SJSA1 (cell line): ENCODE measurements at places on chromosomes 11 and 22.

GRCh38 chr11:12459865-12460444, 82.6 kb downstream of the PARVA start:
- no peak for DNase-seq

GRCh38 chr22:23478175-23478574, 101.9 kb downstream of the IGLL1 start:
- DNase-seq = peak; percentile 22

DNA sequence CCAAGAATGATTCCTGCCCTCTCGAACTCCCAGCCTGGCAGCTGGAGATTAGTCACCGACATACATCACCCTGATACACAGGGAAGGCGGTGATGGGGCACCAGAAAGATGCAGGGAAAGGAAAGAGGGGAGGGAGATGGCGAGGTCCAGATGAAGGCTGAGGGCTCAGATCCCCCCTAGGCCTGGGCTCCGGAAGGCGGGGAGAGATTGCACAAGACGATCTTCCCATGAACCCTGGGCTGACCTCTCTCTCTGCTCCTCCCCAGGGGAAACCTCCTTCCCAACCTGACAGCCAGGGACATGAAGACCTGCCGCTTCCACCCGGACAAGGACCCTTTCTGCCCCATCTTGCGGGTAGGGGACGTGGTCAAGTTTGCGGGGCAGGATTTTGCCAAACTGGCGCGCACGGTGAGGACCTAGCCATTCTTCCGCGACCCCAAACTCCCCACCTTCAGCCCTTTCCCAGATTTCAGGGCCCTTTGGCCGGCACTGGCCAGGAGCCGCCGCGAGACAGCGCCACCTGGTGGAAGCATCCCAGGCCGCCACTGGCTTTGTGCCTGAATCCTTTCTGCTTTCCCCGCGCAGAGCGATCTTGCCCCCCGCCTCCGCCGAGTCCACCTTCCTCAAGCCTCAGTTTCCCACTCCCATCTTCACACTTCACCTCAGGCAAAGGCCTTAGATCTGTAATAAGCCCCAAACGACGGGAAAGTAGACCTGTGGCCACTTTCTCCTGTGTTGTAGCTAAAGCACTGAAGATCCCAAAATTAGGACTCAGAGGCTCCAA, 11.5 kb downstream of the P2RX3 start:
- DNase-seq = peak; percentile 36

DNA sequence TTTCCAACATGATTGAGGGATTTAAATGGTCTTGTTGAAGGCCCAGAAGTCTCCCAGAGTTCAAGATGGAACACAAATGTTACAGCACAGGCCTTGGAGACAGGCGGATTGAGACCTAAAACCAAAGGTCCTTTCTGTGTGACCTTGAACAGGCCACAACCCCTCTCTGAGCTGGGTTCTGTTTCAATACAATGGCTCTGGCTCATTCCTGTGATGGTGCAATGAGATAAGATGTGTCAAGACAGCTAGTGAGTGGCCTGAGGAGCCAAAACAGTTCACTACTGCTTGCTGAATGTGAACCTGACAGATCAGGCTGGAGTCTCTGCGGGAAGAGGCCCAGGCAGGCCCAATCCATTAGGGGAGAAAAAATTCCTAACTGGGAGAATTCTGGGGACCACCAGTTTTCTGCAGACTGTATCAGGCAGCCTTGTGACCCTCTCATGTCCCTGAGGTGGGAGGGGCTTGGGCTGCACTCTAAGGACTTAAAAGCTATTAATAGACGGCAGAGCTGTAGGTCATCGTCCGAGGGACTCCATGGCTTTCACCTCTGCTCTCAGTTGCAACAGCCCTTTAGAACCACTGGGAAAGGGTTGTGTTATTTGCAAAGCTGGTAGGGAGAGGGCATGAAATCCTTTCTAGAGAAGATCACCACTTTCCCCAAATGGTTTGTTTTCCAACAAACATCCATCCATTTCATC, 126.1 kb upstream of the TEAD1 start:
- no peak for DNase-seq

GRCh38 chr22:23742505-23743264, 8.2 kb downstream of the ZNF70 start:
- no peak for DNase-seq

- DNase-seq = no peak
Measured at GRCh38 chr11:125688632-125689031, 8.0 kb upstream of the ACRV1 start.

GRCh38 chr11:83441601-83442000, 155.4 kb upstream of the CCDC90B start:
- DNase-seq = no peak

- no peak for DNase-seq
Measured at GRCh38 chr11:2653198-2653551, 46.6 kb downstream of the KCNQ1OT1 start.

GRCh38 chr11:117511931-117512539, 184.4 kb downstream of the CEP164 start:
- no peak for DNase-seq

DNA sequence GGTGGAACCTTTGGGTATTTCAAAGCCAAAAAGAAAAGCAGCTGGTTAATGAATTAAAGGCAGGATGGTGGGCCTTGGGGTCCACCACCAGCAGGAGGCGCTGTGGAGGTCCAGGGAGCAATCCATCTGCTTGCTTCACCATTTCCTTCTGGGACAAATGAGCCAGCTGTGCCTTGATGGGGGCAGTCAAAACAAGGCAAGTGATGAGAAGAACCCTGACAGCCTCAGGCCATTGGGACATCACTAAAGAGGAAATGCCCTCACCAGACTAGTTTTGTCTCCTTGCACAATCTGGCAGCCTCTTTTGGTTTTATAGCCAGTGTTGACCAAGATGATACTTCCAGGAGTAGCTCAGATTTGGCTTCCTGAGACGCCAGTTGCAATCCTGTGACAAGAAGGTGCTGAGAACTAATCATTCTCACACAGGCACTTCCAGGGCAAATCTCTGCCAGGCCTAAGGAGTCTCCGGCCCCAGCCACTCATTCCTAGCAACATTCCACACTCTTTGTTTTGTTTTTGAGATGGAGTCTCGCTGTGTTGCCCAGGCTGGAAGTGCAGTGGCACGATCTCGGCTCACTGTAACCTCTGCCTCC, 38.2 kb upstream of the WEE1 start:
- no peak for DNase-seq

GRCh38 chr11:96203567-96204365, 139.2 kb downstream of the MAML2 start:
- DNase-seq = no peak

DNA sequence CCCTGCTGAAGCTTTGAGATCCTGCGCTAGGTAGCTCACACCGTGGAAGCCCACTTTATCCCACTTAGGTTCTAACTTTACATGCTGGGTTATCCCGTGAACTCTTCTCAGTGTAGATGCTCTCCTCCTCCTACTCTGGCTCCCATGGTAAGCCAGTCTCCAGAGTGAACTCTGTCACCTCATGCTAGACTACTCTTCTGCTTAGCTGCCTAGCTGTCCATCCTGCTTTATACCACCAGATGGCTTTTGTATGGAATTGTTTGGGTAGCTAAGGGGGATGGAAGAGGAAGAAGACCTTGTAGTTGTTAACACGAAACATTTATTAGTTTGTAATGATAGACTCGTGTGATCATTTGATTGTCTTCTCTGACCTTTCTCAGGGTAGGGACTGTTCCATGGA, 46.8 kb downstream of the EMSY start:
- no peak for DNase-seq

GRCh38 chr22:44025171-44026065, 1.3 kb downstream of the PARVB start:
- DNase-seq = no peak

DNA sequence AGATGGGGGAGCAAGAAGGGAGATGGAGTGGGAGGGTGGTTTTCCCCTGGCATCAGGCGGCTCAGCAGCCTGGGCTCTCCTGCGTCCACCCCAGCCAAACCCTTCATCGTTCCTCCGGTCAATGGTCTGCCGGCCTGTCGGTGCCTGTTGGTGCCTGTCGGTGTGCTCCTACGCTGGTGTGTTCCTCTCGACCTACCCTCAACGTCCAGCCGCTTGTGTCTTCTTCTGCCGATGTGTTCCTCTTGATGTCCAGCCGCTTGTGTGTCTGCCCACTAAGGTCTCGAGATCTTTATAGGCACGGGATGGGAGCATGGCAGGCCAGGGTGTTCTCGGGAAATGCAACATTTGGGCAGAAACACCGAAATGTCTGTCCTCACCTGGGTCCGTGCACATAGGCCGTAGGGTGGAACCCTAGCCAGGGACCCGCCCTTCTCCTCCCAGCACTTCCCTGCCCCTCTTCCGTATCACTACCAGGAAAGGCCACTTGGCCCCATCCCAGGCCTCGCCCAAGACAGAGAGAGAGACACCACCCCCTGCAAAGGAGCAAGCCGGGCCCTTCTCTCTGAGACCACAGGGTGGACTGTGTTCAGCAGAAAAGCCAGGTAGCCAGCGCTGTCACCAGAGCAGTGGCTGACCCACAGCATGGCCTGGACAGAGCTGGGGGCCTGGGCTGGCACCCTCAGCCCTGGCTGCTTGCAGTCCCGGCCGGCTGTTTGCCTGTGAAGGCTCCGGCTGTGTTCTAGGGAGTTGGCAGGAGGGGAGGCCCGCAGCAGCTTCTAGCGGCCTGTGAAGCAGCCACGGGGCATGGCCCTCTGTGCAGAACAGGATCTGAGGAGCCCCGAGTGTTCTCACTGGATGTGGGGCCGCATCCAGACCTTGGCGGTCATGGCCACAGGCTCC, 61.6 kb upstream of the KCNQ1OT1 start:
- DNase-seq = peak; percentile 51

- DNase-seq = no peak
Measured at GRCh38 chr11:104836691-104837090, 61.6 kb downstream of the CASP12 start.

GRCh38 chr11:7442588-7443215, 42.6 kb upstream of the OLFML1 start:
- DNase-seq = peak; percentile 50

DNA sequence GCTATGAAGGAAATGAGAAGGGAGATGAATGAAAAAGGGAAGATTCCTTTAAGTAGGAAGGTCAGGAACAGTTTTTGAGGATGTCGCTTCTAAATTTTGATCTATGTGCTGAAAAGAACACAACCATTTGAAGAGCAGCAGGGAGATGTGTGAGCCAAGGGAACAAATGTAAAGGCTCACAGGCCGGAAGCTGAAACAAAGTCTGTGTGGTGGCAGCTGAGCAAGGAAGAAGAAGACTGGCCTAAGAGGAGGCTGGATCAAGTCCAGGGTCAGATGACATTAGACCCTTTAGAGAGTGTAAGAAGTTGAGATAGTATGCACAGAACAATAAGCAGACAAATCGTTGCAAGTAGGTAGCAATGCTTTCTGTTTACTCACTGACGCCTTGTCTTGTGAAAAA, 1631.4 kb upstream of the TENM4 start:
- no peak for DNase-seq

DNA sequence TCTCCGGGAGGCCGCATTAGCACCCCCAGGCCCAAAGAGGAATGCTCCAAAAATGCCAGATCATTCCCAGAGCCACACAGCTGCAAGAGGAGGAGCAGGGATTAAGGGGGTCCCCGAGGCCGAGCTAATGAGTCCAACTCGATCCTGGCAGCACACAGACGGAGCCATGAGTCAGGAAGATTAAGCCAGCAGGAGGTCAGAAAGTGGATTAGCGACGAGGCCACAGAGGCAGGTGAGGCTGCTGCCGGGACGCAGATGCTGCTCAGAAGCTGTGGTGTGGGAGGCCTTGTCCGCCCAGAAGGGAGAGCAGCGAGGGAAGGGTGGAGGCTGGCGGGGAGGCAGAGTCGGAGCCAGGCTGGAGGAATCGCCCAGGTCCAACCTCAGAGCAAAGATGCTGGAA, 120.5 kb downstream of the SHANK2 start:
- no peak for DNase-seq

GRCh38 chr11:96001037-96001436, 77.1 kb upstream of the MTMR2 start:
- DNase-seq = no peak

- DNase-seq = no peak
Measured at GRCh38 chr11:104380358-104380757, 216.4 kb upstream of the PDGFD start.

DNA sequence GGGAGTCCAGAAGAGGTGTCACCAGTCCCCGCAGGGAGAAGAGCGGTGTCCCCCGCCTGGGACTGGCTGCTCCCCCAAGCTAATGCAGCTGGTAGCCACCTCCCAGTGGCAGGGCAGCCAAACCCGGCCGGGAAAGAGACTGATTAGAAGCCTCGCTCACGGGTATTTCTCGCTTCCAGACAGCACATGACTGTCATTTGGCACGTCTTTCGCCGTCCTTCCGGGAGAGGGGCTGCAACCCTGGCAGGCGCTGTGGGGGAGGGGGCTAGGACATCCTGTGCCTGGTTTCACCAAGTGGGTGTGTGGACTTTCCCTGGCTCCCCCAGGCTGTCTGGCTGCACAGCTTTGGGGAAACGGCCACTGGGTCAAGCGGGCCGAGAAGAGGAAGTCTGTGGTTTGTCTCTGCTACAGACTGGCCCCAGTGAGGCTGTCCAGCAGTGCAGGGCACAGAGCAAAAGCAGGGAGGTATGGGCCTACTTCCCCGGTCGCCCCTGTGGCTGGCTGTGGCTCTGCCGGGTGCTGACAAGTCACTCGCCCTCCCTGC, 3.8 kb downstream of the CD81 start:
- DNase-seq = no peak

DNA sequence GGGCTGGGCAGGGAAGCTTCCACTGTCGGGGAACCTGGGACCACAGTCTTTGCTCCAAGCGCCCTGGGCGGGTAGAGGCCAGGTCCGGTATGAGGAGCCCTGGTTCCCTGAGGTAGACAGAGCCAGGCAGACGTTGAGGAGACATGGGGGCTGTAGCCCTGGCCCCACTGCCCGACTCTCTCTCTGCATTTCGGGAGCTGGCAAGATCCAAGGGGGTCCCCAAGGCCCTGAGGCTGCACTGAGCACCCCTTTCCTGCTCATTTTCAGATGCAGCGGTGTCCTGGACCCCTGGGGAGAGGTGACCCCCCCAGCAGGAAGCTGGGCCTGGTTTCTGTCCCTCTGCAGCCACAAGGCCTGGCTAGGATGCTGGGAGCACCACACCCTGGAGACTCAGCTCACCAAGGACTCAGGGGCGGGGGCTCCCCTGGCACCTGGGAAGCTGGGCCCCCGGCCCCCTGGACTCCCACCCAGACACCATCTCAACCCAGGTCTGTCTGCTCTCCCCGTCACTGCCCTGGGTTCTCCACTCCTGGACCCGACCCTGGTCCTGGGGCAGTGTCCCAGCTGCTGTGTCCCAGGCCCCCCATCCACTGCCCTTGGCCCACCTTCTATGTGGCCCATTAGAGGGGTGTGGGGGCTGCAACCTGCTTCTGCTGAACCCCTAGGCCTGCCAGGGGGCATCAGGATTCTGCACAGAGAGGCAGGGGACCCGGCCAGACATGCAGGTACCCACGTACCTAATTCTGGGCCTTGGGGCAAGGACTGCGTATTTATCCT, 15.0 kb upstream of the MUC6 start:
- DNase-seq = no peak

GRCh38 chr11:11620173-11620920, 1.5 kb downstream of the GALNT18 start:
- DNase-seq = no peak
